Epithelial cell of esophagus (primary cell): ENCODE measurements at places on chromosomes 12 and 14.

GRCh38 chr12:124319368-124320050 lies 24.6 kb downstream of the RFLNA start:
- DNase-seq = no peak

- DNase-seq = no peak
Observed at GRCh38 chr12:80846952-80847351, 90.8 kb downstream of the LIN7A start.

DNA sequence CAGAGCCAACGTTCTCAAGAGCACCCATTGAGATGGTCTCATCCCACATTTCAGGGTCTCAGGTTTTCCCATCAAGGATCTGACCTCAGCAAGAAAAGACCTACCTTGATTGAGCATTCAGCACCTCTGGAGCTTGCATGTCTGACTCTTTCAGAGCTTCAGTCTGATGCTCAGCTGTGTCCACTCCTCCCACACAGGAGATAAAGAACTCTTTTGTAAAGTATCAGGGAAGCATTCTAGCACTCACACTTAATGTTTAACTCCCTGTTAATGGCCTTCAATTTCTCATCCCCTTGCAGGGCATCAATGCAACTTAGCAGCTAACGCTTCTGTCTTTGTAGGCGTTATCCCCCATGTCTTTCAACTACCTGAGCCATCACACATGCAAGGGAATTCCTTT lies 124.1 kb downstream of the GALC start:
- DNase-seq = no peak

DNA sequence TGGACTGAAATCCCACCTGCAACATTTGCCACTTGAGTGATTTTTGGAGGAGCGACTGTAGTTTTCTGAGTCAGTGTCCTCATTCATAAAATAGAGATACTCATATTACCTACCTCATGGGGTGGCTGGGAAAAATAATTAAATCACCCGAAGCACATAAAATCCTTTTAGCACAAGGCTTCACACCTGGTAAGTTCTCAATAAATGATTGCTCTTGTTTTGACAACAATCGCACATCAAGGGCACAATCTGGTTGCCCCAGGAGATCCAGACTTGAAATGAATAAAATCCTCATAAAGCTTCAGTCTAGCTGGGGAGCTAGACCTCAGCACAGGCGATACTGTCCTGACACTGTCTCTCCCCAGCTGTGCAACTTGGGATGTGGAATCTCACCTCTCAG lies 76.0 kb upstream of the CCDC60 start:
- DNase-seq = no peak

DNA sequence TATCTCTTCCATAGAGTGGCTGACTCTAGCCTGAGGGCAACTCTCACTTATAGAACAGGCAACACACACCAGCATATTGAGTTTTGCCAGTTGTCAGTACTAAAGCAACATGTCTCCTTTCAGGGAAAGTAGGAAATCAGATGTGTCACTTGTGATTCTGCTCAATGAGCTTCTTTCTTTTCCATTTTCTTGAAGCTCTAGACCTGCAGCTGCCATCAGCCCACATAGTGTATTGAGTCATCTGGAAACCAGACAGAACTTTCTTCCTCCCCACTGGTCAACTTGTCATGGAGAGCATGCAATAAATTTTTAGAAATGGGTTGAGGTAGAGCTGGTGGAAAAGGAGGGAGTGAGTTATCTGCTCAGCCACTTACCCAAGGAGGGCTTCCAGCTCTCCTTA lies 209.0 kb upstream of the PLEKHG7 start:
- peak; percentile 17 for DNase-seq

- DNase-seq = no peak
Observed at GRCh38 chr12:77816196-77816595, 14.5 kb upstream of the NAV3 start.

GRCh38 chr14:33782923-33783322 lies 168.0 kb downstream of the EGLN3 start:
- DNase-seq = no peak

- no peak for DNase-seq
Observed at GRCh38 chr12:93085383-93086287, 156.5 kb upstream of the EEA1 start.

GRCh38 chr12:76265424-76266180 lies 82.6 kb downstream of the BBS10 start:
- DNase-seq = no peak

DNA sequence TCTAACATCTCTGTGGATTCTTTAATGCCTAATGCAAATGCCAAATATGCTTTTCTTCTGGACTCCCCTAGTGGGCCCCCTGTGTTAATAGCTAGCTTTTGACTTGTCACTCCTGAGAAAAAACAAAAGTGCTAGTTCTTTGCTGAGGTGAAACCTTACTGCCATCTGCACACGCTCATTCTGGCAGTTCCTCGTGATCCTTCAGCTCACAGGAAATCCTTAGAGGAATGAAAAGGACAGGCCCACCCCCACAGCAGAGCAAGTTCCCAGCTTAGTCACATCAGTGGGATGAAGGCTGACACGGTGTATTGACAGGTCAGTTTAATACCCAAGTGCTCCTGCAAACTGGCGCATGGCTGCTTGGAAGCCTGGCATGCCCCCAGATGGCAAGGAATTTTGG lies 165.1 kb upstream of the ATP2B1 start:
- peak; percentile 24 for DNase-seq

DNA sequence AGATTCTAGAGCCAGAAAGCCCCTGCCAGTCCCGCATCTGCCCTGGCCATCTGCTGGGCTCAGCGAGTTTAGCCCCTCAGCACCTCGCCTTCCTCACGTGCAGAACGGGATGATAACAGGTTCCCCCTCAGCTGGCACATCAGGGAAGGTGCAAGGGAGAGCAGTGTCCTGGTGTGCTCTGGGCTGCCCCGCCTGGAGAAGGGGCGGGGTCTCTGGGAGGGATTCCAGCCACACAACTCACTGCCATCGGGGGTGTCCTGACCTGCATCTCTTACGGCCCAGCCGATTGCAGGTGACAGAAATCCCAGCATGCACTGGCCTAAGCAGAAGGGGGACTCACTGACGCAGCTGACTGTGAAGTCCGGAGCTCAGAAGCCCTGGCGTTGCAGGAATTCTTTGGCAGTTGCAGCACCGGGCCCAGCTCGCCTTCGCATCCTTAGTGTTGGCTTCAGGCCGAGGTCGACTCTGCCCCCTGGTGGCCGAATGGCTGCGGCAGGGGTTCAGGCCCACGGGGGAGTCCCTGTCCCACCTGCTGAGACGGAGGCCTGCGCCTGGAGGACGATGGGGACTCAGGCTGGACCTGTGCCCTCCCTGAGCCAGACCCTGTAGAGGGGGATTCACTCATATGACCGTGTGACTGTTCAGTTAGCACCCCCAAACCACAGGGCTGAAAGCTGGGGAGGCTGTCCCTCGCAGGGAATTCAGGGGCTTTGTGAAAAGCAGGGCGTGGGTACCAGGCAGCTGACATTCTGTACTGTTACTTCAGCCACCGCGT lies 178.6 kb downstream of the ADGRD1 start:
- no peak for DNase-seq

GRCh38 chr12:104150416-104150815 lies 12.4 kb upstream of the NFYB start:
- DNase-seq = no peak

GRCh38 chr12:80325167-80325959 lies 118.7 kb upstream of the PTPRQ start:
- no peak for DNase-seq

DNA sequence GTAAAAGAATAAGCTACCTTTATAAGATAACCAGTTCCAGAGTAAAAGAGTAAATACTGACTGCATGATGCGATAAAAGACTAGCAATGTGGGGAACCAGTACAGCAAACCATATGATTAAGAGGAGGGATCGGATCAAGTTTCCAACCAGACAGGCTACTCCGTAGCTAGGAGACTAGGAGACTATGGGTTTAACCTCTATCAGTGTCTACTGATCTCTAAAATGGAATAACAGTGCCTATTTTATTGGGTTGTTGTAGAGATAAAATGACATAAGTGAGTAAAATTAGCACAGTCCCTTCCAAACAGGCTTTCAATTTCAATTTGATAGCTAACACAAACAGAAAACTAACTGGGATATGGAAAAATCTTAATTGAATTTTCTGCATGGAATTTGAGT lies 76.0 kb downstream of the PAWR start:
- peak; percentile 47 for DNase-seq

DNA sequence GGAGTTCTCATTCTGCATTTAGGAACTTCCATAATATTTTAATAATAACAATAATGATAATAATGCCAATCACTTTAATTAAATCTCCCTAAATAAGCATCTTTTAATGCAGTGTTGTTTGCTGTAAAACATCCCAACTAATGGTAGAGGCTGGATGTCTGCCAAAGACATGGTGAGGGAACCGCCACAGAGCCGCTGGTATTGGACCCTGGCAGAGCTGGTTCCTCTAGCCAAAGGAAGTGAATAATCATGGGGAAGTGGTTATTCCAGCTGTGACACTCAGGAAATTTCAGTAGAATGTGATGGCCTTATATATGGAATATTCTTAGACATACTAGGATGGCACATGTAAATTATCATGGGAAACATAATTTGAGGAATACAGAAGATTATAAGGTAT lies 483.3 kb downstream of the ZFP36L1 start:
- DNase-seq = peak; percentile 52

GRCh38 chr12:75724928-75725312 lies 213.5 kb upstream of the KRR1 start:
- DNase-seq = peak; percentile 52

DNA sequence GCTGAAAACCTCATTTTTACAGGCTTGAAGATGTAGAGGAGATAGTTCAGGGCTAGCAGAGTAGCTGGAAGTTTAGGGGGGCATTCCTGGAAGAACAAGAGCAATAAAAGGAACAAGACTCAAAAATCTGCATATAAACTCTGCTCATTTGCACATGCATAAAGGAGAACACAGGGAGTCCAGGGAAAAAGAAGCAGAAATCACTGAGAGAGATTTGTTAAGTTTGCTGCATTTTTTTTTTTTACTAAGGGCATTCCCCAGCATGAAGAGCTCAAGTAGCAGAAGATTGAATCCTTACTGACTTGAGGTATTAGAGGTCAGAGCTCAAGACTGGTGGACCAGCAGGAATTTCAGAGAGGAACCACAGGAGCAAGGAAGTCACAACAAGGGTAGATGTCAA lies 28.2 kb upstream of the BCL11B start:
- DNase-seq = no peak

- peak; percentile 99 for DNase-seq
Observed at GRCh38 chr12:62724947-62725451, 210.0 kb downstream of the PPM1H start.
